Regular cardiac myocyte (primary cell): ENCODE measurements at places on chromosomes 3 and 15. TPM values are rescaled to one million over a fixed set of nuclear protein-coding genes. Genes with fewer than 3 reads are reported as not detected.

The DYNC1LI1 gene
- 39.7 and 47.4 TPM in 2 replicates for total RNA-seq

The RASGRF1 gene
- not detected in 2 replicates for total RNA-seq

The RARB gene
- 52.7 and 55.0 TPM in 2 replicates for total RNA-seq

The ANKRD34C gene
- not detected in 2 replicates for total RNA-seq

The ACSBG1 gene
- under 0.01 TPM in 1 of 2 replicates, not detected in the other for total RNA-seq

The EPHB3 gene
- 0.38 and 3.1 TPM in 2 replicates for total RNA-seq

The GOLGA8T gene
- total RNA-seq, result 0.28 TPM in 1 of 2 replicates, not detected in the other

The IQCF5 gene
- total RNA-seq, result not detected in 2 replicates

The CHST14 gene
- total RNA-seq, result 7.6 and 10.9 TPM in 2 replicates

The GP5 gene
- 0.19 and 1.1 TPM in 2 replicates for total RNA-seq

The ROPN1 gene
- not detected in 2 replicates for total RNA-seq

The MRPL46 gene
- 11.3 and 16.1 TPM in 2 replicates for total RNA-seq

The DUOXA2 gene
- not detected in 2 replicates for total RNA-seq

The RASL12 gene
- 0.19 and 1.1 TPM in 2 replicates for total RNA-seq

The ISLR gene
- 18.8 and 23.4 TPM in 2 replicates for total RNA-seq

The GOLGA6L26 gene
- total RNA-seq, result not detected in 2 replicates

The SAMMSON gene
- total RNA-seq, result 0.28 TPM in 1 of 2 replicates, not detected in the other

The GP9 gene
- total RNA-seq, result not detected in 2 replicates

The EPHB1 gene
- total RNA-seq, result 0.56 and 1.5 TPM in 2 replicates

The PRSS50 gene
- total RNA-seq, result not detected in 2 replicates

The SERINC4 gene
- not detected in 2 replicates for total RNA-seq

The HDC gene
- not detected in 2 replicates for total RNA-seq

The KBTBD13 gene
- not detected in 2 replicates for total RNA-seq

The TF gene
- 0.28 TPM in 1 of 2 replicates, not detected in the other for total RNA-seq

The MYLK gene
- total RNA-seq, result 46.6 and 123 TPM in 2 replicates
